Activated CD4-positive, alpha-beta T cell treated with anti-CD3 and anti-CD28 coated beads, Interleukin-2, amount 50 U/mL, for 16 hours (primary cell): ENCODE measurements at places on chromosomes 2 and 18.

DNA sequence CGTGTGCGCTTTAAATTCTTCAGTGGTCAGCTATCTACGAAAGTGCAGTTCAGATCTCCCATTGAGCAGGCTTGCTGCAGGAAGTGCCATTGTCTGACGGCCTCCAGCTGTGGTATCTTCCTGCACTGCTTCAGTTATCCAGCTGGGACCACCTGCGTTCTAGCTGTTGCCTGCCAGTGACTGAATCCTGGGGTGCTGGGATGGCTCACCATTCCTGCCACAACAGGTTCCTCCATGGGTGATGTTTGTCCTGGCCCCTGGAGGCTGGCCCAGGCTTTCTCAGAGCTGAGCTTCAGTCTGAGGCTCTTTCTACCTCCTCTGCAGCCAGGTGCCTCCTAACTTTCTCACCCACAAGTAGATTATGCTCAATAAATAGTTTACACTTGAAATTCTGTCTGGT, 498.5 kb upstream of the HS6ST1 start:
- DNase-seq, result no peak

DNA sequence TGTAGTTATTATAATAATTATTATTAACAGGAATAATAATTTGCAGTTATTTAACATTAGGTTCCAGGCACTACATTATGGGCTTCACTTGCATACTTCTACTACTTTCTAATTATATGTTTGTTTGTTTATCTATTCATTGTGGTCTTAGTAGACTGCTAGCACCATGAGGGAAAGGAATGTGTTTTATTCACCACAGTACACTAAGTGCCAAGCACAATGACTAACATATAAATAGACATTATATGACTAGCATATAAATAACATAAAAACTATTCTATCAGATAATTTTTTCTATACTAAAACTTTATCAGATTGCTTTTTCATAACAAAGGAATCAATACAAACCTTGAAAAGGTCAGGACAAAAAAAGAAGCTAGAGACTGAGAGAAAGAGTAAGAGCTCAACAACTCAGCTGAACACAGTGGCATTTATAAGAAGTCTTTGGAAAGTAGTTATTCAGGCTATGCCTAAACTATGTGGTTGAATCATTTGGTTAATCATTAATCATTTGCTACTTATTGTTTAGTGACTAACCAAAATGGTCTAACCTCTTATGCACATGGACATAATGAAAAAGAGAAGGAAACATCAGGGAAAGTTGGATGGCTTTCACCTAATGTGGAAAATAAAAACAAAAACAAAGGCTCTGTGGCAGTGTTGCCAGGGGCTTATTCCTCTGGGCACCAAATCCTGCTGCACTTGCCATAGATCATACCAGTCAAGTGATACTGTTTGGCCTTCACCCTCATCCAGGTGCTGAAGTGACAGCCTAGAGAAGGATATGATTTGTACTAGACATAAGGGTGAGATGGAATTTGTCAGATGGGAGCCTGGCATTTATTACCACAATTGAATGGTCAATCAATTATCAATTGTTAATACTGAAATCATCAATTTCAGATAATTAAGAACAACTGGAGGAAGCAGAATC, 174.9 kb downstream of the ETAA1 start:
- no peak for DNase-seq

DNA sequence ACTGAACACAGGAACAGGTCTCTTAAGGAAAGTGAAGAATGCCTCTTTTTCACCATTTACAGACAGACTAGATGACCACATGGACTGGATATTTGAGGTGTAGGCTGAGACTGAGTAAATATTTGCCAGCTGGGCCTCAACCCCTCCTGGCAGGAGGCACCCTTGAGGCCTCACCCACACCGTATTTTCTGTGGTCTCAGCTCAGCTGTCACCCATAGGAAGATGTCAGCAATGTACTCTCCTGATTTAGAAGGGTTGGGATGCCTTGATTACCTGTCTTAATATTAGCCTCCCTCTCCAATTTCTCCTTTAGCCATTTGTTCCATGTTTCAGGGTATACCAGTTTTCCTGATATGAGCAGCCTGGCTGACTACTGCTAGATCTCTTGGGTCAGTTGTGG, 20.3 kb downstream of the ADCYAP1 start:
- DNase-seq, result no peak

DNA sequence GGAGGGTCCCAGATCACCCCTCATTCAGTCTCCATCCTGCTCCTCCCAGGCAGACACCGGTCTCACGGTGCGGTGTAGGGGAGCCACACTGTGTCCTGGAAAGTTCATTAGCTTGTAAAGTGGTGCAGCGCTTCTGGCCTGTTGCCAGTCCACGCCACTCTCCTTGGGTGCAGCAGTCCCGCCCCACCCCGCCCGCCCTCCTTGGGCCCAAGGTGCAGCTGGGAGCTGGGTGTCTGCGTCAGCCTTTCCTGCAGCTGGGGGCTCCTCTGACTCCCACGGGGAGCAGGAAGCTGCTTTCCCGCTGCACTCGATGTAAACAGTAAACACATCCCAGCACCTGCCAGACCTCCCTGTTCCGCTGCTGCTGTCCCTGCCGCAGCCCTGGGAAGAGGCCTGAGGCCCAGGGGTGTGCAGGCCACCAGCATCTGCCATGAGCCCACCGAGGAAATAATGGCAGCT, 53.8 kb upstream of the ASB18 start:
- DNase-seq, result no peak

- no peak for DNase-seq
Measured at GRCh38 chr2:26816893-26817292, 31.0 kb downstream of the CENPA start.

DNA sequence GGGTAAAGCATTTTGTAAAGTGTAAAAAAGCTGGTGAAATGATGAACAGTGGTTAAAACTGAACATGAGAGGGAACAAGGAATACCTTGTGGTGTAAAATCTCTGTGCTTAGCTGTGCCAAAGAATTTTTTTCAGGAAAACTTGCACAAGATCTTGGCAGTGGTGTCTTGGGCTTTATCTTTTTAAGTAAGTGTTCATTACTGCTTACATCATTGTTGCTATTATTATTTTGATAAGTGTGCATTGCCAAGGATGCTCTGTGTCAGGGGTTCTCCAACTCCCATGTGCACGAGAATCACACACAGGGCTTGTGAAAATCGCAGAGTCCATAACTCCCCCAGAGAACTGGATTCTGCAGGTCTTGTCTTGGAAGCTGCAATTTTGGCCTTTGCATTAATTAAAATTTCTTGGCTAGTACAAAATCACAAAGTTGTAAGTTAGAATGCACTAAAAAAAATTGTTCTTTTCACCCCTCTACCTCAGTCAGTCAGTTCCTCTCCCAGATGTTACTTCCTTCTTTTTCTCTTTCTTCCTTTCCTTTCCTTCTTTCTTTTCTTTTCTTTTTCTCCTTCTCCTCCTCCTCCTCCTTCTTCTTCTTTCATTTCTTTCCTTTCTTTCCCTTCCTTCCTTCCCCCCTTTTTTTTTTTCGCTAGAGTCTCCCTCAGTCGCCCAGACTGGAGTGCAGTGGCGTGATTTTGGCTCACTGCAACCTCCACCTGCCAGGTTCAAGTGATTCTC, 37.8 kb downstream of the GATA6 start:
- DNase-seq, result no peak

- DNase-seq, result no peak
Measured at GRCh38 chr2:235286622-235287374, 207.0 kb upstream of the AGAP1 start.

GRCh38 chr2:161306919-161307318, 1.3 kb upstream of the PSMD14 start:
- DNase-seq, result no peak

GRCh38 chr2:191748528-191749180, 70.7 kb downstream of the NABP1 start:
- peak; percentile 61 for DNase-seq

DNA sequence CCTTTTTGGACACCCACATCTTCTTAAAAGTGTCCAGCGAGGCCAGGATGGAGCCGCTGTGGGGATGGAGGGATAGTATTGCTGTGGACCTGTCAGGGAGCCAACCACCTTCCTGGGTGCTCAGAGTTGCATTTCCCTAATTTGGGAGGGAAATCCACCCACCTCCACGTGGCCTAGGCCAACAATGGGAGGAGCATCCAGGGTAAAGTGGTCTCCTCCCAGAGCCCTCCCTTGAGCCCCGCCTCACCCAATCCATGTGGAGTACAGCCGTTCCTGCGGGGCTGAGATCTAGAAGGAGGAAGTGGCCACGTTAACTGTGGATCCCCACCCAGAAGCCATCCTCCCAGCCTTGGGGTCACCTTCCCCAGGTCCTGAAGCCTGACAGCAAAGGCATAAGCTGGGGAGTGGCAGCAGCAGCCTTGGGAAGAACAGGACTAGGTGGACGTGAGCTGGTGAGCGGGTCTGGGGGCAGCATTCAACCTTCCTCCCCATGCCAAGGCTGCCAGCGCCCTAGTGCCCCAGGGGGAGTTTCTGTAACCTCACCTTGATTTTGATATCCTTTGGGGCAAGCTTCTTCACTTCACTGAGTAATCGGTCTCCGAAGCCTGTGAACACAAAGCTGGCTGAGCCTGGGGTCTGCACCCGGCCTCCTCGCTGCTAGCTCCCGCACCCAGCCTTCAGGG, 6.8 kb downstream of the ACTR1B start:
- no peak for DNase-seq

- DNase-seq, result no peak
Measured at GRCh38 chr2:17146358-17146757, 371.9 kb downstream of the RAD51AP2 start.

GRCh38 chr2:240714747-240715725, 23.4 kb downstream of the AQP12A start:
- no peak for DNase-seq

- DNase-seq, result no peak
Measured at GRCh38 chr2:215059724-215060123, 78.7 kb downstream of the ABCA12 start.

DNA sequence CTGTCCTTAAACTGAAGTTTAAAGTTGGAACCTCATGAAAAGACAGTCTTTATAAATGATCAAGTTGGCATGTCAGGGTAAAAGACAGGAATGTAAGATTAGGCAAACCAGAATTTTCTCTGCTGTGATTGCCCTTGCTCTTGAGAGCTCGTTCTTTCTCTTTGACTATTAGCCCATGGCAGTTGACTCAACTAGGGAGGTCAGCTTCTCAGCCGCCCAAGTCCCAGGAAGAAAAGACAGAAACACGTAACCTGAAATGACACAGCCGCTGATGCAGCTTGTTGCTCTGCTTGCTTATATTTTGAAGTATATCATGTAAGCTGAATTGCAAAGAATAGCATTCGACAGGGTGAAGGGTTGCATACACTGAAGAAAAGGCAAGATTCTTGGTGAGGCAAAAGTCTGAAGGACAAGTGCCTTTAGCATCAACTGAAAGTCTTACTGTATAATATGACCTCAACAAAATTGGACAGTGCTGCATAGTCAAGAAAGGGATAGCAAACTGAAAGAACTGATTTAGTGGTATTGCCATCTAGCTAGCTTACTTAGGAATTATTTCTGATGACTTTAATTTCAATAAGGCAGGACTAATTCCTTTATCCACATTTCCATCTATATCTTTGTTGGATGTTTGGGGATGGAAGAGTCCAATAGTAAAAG, 54.7 kb downstream of the ARHGAP15 start:
- DNase-seq, result peak; percentile 44

DNA sequence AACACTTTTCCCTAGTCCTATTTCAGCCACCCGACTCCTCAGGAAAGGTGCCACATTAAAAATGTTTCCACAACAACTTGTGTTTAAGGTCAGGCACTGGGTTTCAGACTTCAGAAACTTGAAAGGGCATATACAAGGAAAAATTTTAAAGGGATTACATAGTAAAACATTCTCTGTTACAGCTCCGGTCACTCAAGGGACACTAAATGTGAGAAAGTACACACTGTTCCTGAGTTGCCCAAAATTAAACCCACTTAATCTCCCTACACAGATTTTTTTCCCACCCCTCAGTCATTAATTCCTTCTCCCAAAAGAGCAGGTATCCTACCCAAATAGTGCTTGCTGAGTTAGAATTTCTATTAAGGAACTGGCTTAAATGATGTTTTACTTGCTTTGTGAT, 14.2 kb downstream of the STK39 start:
- DNase-seq, result no peak

GRCh38 chr2:103005393-103005792, 243.6 kb downstream of the TMEM182 start:
- DNase-seq, result no peak

GRCh38 chr2:153558247-153558646, 79.7 kb upstream of the RPRM start:
- no peak for DNase-seq

DNA sequence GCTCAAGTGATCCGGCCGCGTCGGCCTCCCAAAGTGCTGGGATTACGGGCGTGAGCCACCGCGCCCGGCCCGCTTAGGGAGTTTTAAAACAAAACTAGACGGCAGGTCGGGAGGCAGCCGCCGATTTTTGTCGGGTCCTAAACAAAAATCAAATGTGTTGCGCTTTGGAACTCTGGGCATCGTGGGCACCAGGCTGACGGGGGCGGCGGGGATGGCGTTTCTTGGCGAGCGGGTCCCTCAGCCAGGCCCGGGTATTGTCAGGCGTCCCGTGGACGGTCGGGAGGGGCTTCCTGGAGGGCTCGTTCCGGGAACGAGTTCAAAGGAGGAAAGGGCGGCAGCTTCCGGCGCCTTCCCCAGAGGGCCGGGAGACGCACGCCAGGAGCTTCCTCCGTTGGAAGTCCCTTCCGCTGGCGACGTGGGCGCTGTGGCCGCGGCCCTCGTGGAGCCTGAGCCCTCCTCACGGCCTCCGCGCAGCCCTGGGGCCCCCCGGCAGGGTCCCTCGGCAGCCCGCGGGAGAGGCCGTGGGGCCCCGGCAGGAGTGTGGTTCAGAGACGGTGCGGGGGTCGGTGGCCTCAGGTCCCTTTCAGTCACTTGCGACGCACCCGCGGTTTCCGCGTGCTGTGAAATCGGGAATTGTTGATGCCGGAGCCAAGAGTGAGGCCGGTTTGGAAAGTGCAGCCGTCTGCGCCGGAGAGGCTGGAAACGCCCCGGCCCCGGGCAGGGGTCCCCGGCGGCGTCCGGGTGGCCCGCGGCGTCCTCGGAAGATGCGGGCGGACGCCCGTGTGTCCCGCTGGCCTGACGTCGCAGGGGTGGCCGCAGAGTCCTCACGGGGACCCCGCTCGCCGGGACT, 59.3 kb downstream of the EMILIN2 start:
- peak; percentile 71 for DNase-seq

DNA sequence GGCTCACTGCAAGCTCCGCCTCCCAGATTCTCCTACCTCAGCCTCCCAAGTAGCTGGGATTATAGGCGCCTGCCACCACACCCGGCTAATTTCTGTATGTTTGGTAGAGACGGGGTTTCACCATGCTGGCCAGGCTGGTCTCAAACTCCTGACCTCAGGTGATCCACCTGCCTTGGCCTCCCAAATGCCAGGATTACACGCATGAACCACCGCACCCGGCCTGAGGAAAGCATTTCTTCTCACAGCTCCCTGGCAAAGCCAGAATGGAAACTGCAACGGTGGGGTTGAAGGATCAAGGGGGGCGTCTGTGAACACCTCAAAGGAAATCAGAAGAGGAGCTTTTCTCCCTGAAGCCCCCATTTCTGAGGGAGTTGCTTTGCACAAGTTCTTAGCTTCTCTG, 11.2 kb upstream of the TEX51 start:
- DNase-seq, result no peak

GRCh38 chr2:142142595-142142994, 11.8 kb upstream of the LRP1B start:
- no peak for DNase-seq
